ENCODE measurements at places on chromosomes 6 and 20.
A peak's percentile ranks its signal among the peaks of the same experiment; 100 is the strongest.

DNA sequence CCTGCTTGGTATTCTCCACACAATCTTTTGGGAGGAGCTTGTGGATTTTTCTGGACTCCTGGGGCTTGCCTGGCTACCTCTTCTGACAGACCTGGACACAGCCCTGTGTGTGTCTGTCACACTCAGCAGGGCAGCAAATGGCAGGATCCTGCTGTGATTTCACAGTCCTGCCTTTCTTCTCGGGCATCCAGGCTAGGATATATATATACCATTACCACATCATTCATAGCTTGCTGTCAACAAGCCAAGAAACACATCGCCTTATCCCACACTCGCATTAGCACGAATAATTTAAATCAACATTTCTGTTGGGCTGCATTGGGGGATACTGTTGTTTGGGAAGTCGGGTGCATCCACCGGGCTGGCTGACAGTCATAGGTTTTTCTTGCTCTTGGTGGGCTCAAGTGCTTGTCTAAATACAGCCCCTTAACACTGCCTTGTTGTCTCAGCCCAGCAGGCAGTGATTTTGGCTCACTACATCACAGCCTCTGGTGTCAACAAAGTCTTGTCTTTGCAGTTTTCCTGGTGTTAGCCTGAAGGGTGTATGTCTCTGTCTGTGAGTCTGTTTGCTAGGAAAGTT is 154.9 kb upstream of the FERMT1 start:
- no peak for DNase-seq

DNA sequence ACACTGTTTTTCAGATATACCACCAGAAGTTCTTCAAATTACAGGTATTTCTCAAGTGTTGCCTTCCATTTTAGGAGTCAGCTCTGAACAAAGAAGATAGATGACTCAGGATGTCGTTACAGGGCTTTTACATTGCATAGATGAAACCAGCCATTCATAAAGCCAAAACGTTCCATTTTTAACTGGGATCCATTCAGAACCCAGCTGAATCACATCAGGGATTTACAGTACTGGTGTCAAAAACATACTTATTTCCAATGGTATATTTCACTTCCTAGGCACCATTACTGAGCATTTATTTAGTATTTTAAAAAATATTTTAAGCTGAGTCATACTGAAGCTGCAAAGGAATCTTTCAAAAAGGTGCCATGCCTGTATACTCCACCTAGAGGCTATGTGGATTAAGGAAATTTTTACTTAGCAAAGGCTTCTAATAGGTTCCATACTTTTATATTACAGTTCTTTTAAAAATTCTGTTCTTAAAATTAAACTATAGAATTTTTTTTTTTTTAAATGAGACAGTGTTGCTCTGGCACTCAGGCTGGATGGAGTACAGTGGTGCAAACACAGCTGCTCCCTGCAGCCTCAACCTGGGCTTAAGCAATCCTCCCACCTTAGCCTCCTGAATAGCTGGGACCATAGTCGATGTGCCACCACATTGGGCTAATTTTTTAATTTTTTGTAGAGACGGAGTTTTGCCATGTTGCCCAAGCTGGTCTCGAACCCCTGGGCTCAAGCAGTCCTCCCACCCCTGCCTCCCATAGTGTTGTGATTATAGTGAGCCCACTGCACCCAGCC is 2.6 kb downstream of the ASF1A start:
- DNase-seq = peak; percentile 79

DNA sequence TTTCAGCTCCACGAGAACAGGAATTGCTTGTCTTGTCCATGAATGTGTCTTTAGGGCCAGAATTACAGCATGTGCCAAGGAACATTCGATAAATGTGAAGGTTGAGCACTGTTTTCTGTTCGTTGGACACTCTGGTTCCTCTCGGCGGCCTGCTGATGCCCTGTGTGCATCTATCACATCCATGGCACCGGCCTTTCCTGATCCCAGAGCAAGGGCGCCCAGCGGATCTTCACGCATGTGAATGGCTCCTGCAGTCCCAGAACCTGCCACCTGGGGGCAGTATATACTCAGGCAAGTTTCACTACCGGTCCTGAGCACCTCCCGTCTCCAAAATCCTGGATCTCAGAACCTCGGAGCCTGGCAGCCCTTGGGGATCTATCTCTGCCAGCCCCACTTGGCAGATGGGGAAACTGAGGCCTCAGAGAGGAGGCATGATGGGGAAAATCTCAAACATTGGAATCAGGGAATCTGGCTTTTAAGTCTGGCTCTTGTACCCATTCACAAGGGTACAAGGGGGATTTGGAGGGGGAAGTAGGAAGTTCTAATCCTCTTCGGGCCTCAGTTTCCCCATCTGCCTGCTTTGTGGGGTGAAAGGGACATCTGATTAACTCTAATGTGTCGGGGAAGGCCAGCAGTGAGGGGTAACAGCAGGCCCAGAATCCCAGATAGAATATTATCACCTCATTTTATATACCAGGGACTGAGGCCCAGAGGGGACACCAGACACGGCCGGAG is 4.3 kb upstream of the CEBPB start:
- DNase-seq = peak; percentile 90

GRCh38 chr6:147821295-147821897 is 312.9 kb downstream of the SAMD5 start:
- no peak for DNase-seq

GRCh38 chr6:56399672-56400263 is 152.4 kb upstream of the COL21A1 start:
- no peak for DNase-seq
